ENCODE measurements at places on chromosomes 4 and X. TPM values are rescaled to one million over a fixed set of nuclear protein-coding genes. Genes with fewer than 3 reads are reported as not detected.

- no peak for DNase-seq
These were observed 179.9 kb downstream of the KCNIP4 start for GRCh38 chr4:21768349-21769310.

The CSAG3 gene
- not detected for polyA plus RNA-seq

DNA sequence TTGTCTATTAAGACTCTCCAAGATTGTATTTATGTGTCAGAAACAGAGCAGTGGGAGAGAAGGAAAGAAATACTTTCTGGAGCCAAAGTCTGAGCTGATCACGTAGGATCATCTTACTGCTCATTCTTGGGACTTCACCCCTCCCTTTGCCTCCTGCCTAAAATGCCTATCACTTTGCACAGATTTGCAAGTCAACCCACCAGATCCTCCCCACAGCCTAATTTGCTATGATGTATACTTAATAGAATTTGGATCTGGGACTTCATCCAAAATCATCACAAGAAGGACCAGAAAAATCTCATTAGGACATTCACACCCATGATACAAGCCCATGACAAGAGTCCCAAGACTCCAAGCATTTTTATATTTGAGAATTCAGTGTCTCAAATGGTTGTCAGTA, 290.2 kb downstream of the FBXW7 start:
- DNase-seq, result no peak

- DNase-seq, result no peak
These were observed 1390.0 kb downstream of the STIM2 start for GRCh38 chr4:28250646-28251045.

GRCh38 chrX:13661735-13662288, 8.9 kb downstream of the TCEANC start:
- DNase-seq, result no peak

GRCh38 chrX:72478351-72478750, 94.3 kb downstream of the HDAC8 start:
- no peak for DNase-seq

DNA sequence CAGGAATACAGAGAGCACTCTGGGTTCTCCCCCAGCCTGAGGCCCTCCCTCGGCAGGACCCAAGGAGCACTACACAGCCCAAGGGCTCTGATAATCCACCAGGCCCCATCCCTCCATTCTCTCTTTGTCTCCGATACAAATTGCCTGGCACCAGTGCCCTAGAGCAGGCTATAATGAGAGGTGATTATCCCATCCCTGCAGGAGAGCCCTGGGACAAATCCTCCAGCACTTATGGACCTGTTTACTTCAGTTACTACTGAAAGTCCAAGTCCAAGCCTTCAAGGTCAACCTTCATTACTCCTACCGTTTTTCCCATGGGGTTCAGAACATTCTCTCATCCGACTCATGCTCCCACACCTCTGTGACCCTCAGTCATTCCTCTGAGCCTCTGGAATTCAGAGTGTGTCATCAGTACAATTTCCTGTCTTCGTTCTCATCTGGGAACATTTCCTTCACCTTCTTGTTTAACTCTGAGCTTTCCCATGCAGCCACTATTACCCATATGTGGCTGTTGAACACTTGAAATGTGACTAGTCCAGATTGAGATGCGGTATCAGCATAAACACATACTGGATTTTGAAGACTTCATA, 299.0 kb downstream of the RAPGEF2 start:
- DNase-seq, result no peak

The CPLX1 gene
- 0.86 TPM for polyA plus RNA-seq

The PCDH7 gene
- 38.2 TPM for polyA plus RNA-seq

GRCh38 chr4:2301225-2301642, 39.3 kb upstream of the MXD4 start:
- DNase-seq, result no peak

The ADGRG4 gene
- polyA plus RNA-seq, result not detected

GRCh38 chrX:56219700-56220099, 12.5 kb upstream of the KLF8 start:
- DNase-seq, result no peak

The FAAH2 gene
- 9.3 TPM for polyA plus RNA-seq

- no peak for DNase-seq
These were observed 45.1 kb upstream of the SLC4A4 start for GRCh38 chr4:71293705-71294104.

DNA sequence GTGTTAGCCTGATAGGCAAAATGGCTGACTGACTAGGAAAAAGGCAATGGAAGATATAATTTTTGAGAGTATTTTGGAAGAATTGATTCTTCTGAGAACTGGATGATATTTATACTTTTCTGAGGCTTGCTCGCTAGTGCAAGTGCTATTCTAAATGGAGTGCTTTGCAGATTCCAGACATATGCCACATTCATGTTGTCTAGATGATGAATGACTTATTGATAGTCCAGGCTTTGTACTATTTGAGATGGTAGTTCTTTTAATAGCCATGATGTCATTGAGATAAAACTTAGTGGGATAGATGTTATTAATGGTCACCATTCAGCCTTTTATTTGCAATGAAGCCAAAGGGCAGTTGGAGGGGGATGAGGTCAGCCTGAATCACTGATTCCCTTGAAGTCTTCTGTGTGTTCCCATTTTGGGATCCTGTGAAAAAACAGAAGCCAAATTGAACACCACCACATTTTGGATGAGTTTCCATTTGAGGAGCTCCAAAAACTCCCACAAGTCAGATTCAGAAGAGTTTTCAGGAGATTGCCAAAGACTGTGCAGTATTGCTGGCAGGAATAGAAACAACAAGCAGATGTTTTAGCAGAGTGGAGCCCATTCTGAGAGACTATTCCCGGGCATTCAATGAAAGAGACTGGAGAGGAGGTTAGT, 184.1 kb downstream of the IL1RAPL2 start:
- no peak for DNase-seq

The SFRP2 gene
- 402 TPM for polyA plus RNA-seq

DNA sequence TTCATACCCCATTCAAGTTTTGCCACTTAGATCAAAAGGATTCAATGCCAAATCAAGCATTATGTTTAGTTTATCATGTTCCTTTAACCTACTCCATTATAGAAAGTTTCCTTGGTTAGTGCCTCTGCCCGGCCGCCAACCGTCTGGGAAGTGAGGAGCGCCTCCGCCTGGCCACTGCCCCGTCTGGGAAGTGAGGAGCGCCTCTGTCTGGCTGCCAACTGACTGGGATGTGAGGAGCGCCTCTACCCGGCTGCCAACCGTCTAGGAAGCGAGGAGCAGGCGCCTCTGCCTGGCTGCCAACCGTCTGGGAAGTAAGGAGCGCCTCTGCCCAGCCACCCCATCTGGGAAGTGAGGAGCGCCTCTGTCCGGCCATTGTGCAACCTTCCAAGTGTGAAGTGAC, 36.3 kb upstream of the PDGFRA start:
- DNase-seq, result no peak

DNA sequence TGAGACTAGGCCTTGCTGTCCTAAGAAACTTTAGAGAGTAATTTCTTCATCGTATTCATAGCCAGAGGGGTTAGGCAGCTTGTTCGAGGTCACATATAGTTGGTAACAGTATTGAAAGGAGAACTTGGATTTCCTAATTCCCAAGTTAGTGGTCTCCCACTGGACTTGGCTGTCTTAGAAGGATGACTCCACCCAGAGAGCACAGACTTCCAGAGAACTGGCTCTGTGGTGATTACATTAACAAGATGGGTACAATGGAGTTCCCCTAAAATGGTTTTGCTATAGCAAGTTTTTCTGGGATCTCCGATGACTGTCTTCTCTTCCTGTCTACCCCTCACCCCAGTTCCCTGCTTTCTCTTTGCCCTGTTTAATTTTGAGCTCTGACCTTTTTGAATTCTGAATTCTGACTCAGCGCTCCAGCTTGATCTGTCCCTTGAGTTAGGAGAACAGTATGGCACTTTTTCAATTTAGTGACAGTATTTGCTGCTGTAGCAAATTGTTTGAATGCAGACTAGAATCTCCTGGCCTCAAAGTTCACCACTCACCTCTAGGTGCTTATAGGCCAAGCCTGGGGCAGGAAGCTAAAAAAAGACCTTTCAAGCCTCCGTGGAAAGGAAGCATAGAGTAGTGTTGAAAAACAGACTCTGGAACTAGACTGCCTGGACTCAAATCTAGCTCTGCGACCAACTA, 6.9 kb downstream of the MSN start:
- DNase-seq, result no peak

DNA sequence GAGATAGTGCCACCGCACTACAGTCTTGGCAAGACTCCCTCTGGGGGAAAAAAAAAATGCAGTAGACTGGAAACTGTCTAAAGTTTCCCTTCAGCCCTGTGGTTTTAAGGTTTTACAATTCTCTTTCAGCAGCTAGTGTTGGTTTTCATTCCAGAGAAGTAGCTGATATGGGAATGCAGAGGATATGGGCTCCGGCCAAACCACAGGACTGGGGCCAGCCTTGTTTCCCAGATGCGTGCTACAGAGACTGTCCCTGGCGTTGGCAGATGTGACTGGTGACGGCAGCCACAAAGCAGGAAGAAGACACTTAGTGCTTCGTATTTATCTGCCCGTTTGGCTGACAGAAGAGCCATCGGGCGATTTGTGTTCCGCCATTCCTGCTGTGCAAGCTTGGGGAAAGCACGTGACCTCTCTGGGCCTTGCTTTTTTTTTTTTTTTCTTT, 43.2 kb downstream of the ZBTB49 start:
- no peak for DNase-seq

DNA sequence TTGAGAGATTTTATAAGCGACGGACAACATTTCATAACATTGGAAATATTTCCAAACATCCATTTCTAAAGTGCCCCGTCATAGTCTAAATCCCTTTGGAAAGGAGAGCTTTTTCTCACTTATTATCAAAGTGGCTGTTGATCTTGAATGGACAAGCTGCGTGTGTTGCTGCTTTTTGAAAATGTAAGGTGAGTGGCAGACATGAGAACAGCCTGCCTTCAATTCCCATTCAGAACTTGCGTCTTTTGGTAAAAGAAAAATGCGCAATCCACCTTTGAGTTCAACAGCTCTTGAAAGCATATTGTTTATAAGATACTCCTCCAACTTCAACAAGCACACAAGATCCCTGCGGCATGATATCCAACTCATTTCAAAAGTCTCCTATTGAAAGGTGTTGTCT, 138.2 kb upstream of the PSAPL1 start:
- DNase-seq, result no peak

- no peak for DNase-seq
These were observed 180.2 kb upstream of the EOLA2 start for GRCh38 chrX:150118476-150118875.

GRCh38 chr4:111671756-111672155, 473.5 kb upstream of the FAM241A start:
- DNase-seq, result no peak

DNA sequence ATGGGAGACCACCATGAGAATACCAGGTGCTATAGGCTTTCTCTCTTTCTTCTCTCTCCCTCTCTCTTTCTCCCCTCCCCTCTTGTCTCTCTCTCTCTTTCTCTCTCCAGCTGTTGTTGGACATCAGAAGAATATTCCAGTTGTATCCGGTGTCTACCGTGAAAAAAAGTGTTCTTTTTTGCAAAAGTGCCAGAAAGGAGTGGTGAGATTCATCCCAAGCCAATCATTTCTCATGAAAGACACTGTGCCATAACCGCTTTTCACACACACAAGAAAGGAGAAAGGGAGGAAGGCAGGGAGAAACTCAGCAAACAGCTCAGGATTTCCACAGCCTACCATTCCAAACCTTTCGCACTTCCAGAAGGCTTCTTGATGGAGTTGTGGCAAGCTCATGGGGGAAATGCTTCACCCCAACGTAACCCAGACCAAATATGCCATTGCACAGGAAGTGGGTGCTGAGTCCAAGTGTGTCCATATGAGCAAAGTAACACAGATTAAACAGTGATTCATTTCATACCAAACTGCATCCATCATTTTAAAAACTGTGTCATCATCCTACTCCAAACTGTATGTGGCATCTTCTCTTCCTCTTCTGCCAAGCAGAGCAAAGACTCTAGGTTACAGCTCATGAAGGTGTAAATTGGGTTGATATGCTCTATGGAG, 224.0 kb downstream of the APBB2 start:
- no peak for DNase-seq

- DNase-seq, result peak; percentile 4
These were observed 22.1 kb downstream of the YIPF7 start for GRCh38 chr4:44629280-44629866.

GRCh38 chr4:177964693-177965168, 522.5 kb upstream of the AGA start:
- no peak for DNase-seq

The ERVMER34-1 gene
- 1.1 TPM for polyA plus RNA-seq

GRCh38 chr4:148076964-148077363, 345.1 kb downstream of the ARHGAP10 start:
- no peak for DNase-seq

DNA sequence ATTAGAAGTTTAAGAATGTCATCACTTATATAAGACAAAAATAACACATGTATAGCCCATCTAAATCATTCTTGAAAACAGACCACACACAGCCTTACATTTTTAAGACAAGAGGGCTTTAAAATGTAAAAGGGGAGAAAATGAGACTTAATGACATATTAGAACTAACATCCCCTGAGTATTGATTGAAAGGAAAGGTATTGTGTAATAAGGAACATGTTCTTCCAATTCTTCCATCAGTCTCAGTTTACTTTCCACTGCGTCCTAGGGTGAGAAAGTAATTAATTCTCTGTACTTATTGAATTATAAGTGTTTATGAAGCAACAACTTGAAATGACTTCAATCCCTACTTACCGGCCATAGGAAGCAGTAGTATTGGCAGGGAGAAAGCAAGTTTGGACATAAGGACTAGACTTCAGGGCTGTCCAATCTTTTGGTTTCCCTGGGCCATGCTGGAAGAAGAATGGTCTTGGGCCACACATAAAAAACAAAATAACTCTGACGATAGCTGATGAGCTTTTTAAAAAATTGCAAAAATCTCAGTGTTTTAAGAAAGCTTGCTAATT, 202.7 kb upstream of the SPRY1 start:
- no peak for DNase-seq

GRCh38 chrX:9072281-9072680, 38.4 kb upstream of the FAM9B start:
- DNase-seq, result no peak

- DNase-seq, result no peak
These were observed 68.1 kb upstream of the NAP1L5 start for GRCh38 chr4:88765729-88766128.

The SYN1 gene
- polyA plus RNA-seq, result 8.7 TPM
